ENCODE measurements at places on chromosomes 3 and 15.

DNA sequence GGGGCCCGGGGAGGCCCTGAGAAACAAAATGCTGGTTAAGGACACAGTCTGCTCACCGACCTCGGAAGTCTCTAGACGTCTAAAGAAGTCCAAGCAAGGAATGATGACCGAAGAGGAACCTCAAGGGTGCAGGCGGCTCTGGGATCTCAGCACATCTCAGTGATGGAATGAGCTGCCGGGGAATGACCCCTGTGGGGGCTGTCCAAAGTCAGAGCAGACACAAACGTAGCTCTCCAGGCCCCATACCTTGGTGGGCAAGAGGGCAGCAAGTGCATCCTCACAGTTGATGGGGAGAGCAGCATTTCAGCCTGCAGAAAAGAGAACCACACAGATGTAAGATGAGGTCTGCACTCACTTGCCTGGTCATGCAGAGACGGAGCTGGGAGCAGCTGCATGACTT lies 129.1 kb downstream of the IGF1R start:
- no peak for DNase-seq

- DNase-seq = no peak
These were observed 30.2 kb upstream of the PYGO1 start for GRCh38 chr15:55618387-55618786.

GRCh38 chr3:35448121-35448520 lies 191.2 kb upstream of the ARPP21 start:
- no peak for DNase-seq

- no peak for DNase-seq
These were observed 3.6 kb upstream of the STARD5 start for GRCh38 chr15:81327516-81327915.

DNA sequence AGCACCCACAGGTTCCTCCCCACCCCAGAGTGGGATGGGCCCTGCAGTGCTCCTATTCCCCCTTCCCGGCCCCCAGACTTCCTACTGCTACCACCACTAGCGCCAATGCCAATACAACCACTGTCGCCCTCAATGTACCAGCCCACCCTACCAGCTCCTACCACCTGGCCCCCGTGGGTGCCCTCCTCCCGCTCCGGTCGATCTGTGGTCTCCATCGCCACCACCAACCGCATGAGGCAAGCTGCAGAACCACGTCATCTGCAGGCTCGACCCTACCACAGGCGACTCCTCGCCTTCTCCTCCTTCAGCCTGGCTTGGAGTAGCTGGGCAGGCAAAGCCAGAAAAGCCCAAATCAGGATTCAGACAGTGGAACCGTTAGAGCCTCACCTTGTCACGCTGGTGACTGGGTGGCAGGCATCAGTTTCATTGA lies 179.3 kb downstream of the POTEB3 start:
- no peak for DNase-seq

GRCh38 chr3:90015688-90016356 lies 908.4 kb downstream of the EPHA3 start:
- no peak for DNase-seq

- DNase-seq = no peak
These were observed 17.5 kb downstream of the IL1RAP start for GRCh38 chr3:190531406-190531805.
